Gastrocnemius medialis (tissue), 4 donors: ENCODE measurements at places on chromosomes 7 and 10.

- no peak overlapping the region for H3K4me3 ChIP-seq
- no peaks in the 10 kb centered on the region for H3K27me3 ChIP-seq
- no peaks in the 10 kb centered on the region for H3K36me3 ChIP-seq
Measured at GRCh38 chr7:33509206-33509605, 379.8 kb downstream of the BBS9 start.

DNA sequence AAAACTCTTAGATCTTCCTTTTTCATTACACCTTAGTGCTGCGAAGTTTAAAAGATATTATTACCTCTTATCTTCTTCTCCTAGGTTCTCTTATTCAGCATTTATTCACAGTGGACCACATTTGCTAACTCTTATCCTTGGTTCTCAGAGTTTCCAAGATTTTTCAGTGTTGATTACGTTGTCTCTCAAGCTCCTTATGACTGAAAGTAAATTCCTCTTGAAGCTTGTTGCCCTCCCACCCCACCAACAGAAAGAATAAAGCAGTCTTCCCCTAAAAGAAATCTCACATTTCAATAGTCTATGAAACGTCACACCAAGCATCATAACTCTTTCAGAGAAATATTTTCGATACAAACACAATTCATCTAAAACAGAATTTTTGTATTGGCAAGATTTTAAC is 362.5 kb downstream of the MAGI2 start:
- no peaks in the 10 kb centered on the region for H3K36me3 ChIP-seq
- H3K27me3 ChIP-seq, result no peaks in the 10 kb centered on the region
- no peak overlapping the region for H3K27ac ChIP-seq
- H3K4me1 ChIP-seq, result no peaks in the 10 kb centered on the region
- no peak for DNase-seq

DNA sequence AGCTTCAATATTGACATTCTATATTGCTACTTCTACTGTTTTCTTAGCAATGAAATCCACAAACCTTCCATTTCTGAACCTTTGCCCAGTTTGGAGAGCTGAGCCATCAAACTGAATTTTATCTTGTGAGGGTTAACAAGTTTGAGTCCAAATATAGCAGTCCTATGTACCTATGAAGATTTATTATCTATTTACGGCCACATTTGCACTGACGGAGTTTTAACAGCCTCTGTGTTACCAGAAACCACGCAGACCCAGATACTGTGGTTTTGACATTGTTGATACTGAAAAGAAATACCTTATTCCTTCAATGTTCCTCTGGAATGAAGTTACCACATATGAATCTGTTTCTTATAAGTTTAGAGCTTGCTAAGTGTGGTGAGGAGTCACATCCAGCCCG is 172.6 kb downstream of the FGFR2 start:
- H3K4me3 ChIP-seq, result no peak overlapping the region
- no peaks in the 10 kb centered on the region for H3K27me3 ChIP-seq
- no peak overlapping the region for H3K27ac ChIP-seq
- DNase-seq, result no peak
- no peaks in the 10 kb centered on the region for H3K36me3 ChIP-seq

DNA sequence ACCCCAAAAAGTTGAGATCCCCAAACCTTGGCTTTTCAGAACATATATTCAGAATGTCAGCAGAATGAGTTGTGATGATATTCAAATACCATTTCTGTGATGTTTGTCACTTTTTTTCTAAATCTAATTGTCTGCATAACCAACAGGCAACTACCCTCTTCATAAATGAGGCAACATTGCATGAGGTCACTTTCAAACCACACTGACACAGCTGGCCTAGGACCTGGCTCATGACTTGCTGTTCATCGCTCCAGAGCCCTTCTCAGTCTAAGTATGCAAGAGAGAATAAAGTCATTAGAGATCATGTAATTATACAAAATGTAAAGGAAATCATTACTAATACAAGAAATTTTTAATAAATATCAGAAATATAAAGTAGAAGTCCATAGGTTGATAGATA is 681.9 kb downstream of the GRM8 start:
- no peaks in the 10 kb centered on the region for H3K36me3 ChIP-seq
- no peak overlapping the region for H3K4me3 ChIP-seq
- H3K27me3 ChIP-seq, result no peaks in the 10 kb centered on the region
- no peak overlapping the region for H3K27ac ChIP-seq

GRCh38 chr10:29579455-29579970 is 55.3 kb downstream of the SVIL start:
- H3K36me3 ChIP-seq, result peaks cover 10% of the 10 kb centered on the region
- H3K27me3 ChIP-seq, result no peaks in the 10 kb centered on the region
- DNase-seq, result no peak
- peak overlapping the region; percentile 96 for H3K27ac ChIP-seq
- H3K4me3 ChIP-seq, result no peak overlapping the region
